Activated T-helper 1 cell treated with anti-CD3 and anti-CD28 coated beads, Interleukin-2, amount 50 U/mL, for 16 hours (primary cell): ENCODE measurements at places on chromosomes 16 and 17.

- no peak for DNase-seq
Measured at GRCh38 chr17:11240041-11240840, 772 bp upstream of the SHISA6 start.

DNA sequence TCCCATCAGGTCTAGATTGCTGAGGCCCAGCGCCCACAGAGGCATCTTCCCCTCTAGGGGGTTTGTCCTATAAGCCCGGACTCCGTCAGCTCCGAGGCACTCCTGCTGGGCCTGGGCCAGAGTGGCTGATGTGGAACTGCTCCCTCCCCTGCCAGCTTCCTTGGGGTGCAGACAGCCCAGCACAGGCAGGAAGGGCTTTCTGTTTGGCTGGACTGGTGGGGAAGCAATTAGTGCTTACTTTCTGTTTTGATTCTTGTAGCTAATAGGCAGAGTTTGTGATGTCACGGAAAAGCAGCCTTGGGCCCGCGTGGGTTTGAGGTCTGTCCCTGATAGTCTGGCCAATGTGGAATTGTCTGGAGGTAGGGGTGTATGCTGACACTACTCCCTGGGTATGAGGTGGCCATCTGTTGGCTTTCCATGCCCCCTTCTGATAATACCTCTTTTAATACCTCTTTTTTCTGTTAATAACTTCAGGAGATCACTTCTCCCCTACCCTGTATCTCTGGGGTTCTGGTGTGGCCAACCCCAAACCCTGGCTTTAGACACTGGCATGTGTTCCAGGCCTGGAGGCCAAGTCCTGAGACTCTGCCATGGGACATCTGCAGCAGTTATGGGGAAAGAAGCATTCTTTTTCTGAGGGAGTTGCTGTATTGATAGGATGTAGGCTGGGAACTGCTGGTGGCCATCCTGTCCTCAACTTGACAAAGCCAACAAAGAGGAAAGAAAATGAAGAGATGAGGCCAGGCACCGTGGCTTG is 190.9 kb downstream of the RAB11FIP4 start:
- DNase-seq: no peak

DNA sequence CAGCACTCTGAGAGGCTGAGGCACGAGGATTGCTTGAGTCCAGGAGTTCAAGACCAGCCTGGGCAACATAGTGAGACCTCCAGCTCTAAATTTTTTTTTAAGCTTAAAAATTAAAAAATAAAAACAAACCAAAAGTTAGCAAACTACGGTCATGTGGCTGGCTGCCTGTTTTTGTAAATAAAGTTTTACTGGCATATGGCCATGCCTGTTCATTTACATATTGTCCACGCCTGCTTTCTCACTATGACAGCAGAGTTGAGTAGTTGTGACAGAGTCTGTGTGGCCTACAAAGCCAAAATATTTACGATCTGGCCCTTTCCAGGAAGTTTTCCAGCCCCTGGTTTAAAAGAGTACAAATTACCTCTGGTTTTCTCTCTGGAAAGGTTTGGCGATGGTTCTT is 3.3 kb downstream of the SLX4 start:
- no peak for DNase-seq

- no peak for DNase-seq
Measured at GRCh38 chr17:56119191-56119590, 34.1 kb upstream of the ANKFN1 start.

- DNase-seq: no peak
Measured at GRCh38 chr16:12801511-12802042, 2.1 kb downstream of the CPPED1 start.

GRCh38 chr17:17757956-17758845 is 76.9 kb downstream of the RAI1 start:
- no peak for DNase-seq

DNA sequence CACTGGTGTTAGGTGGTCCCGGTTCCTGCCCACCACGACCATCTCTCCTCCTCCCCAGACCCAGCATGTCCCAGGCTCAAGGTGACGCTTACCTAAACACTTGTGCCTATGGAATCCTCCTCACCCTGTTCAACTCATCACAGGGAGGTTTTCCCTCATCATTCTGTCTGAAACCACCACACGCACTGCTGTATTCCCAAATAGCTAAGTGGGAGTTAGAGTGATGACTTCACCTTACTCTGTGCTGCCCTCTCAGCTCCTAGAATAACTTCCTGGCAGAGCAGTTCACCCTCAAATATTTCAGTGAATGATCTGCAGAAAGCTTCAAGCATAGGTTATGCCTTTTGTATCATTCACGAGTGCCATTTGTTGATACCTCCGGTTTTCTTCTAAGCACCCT is 216.5 kb downstream of the CPPED1 start:
- DNase-seq: no peak

GRCh38 chr16:67404740-67405226 is 11.5 kb upstream of the TPPP3 start:
- DNase-seq: no peak

GRCh38 chr16:66856184-66856730 is 12.0 kb downstream of the CA7 start:
- no peak for DNase-seq

- DNase-seq: no peak
Measured at GRCh38 chr17:55336426-55336825, 71.7 kb downstream of the HLF start.

- no peak for DNase-seq
Measured at GRCh38 chr16:85611194-85611443, 2.0 kb upstream of the GSE1 start.

- no peak for DNase-seq
Measured at GRCh38 chr16:4945560-4946502, 8.9 kb upstream of the PPL start.

- no peak for DNase-seq
Measured at GRCh38 chr17:17710728-17711541, 29.7 kb downstream of the RAI1 start.

DNA sequence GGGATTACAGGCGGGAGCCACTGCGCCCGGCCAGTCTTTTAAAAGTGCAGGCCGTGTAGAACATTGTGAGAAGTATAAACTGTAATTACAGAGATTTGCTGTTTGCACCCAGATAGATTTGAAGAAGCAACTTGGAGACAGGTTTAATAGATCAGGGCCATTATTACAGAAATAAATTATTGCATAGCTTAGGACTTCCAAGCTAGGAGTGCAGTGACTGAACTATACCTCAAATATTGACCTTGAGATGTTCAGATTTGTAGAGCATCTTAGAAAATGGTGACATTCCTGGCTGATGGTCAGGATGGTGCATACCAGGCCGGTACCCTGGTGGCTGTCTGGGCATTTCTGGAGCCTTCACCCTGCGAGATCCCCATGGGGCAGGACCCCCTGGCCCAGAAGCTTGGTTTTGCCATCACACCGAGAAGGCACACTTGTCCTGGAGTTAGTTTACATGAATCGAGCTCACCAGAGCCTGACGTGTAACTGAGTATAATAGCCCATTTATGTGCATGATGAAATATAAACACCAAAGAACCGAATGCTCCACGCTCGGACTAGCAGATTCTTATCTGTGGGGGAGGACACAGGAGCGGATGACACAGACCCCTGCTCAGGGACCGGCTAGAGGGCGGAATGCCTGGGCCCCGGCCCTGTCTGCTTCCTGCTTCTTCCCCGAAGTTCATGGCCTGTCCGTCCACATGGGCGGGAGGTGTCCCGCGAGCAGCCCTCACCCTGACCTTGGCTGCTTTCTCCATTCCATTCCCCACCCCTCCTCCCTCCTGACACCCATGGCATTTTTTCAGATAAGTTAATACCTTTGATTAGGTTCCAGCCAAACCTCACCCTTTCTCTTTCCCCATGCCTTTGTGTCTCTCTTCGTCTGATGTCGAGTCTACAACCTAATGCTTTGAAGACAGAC is 32.1 kb downstream of the CCDC40 start:
- DNase-seq: no peak

GRCh38 chr17:80660527-80661198 is 116.0 kb downstream of the RPTOR start:
- DNase-seq: no peak

DNA sequence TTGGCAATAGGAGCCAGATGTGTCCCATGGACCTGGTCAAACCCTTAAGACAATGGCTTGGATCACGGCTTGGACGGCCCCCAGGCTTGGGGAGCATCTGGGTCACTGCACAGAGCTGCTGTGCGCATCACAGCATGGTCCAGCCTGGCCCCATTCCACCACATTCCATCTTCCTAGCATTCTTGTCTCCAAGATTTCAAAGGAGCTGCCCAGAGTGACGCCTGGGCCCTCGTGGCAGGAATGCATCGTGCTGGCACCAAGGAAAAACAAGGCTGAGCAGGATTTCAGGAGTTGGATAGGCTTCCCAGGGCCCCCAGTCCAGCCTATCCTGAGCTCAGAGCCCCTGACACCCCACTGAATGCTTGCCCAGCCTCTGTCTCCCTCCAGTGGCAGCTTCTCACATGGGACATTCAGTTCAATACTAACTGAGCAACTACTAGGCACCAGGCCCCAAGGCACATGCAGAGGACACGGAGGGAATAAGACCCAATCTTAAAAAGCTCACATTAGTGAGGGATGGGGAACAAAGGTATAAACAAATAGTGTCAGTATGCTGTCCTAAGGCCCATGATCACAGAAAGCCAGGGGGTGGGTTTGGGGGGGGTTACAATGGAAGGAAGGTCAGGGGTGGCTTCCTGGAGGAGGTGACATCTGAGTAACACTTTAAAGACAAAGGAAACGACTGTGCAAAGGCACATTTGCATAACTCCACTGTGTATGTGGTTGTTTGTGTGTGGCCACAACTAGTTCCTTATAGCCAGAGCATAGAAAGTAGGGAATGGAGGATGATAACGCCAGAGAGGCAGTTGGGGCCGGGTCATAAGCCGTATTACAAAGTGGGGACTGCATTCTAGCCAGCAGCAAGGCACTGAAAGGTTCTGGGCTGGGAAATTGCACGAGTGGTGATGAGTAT is 34.1 kb downstream of the TK2 start:
- DNase-seq: no peak

GRCh38 chr16:30904114-30904780 is 7.8 kb downstream of the CTF1 start:
- DNase-seq: no peak

- no peak for DNase-seq
Measured at GRCh38 chr17:71503710-71504465, 616.9 kb upstream of the SOX9 start.

- DNase-seq: no peak
Measured at GRCh38 chr16:31025339-31025738, 8.0 kb upstream of the STX4 start.

- DNase-seq: no peak
Measured at GRCh38 chr16:87982581-87983041, 31.4 kb downstream of the BANP start.

- DNase-seq: no peak
Measured at GRCh38 chr16:89557690-89558490, 2.6 kb upstream of the RPL13 start.

- DNase-seq: no peak
Measured at GRCh38 chr16:88854306-88855111, 2.2 kb downstream of the GALNS start.

GRCh38 chr16:10935226-10935915 is 6.9 kb downstream of the DEXI start:
- no peak for DNase-seq

DNA sequence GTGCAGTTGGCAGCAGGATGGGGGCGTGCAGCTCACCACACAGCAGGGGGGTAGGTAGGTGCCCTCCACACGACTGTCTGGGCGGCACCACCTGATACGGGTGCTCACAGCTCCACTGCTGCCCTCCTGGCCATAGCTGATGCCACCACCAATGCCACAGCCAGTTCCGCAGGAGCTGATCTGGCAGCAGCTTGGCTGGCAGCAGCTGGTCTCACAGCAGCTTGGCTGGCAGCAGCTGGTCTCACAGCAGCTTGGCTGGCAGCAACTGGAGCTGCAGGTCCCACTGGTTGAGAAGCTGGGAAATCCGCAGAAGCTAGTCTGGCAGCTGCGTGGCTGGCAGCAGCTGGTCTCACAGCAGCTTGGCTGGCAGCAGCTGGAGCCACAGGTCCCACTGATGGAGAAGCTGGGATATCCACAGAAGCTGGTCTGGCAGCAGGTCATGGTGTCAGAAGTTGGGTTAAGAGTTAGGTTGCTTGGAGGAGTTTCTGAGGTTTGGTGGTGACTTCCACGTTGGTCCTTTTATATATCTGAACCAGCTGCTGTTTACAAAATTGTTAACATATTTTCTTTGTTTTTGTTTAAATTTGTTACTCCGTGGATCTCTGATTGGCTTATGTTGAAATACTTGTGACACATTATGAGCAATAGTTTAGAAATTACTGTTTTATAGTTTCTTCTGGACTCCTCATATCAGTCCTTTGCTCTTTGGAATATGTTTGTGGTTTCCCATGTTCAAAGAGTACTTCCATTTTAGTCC is at the start of gene KRTAP1-5:
Gene KRTAP1-5 (minus strand): TSS at position 494 of the 757 bp plus-strand sequence. CDS start 53 bp downstream, at position 441.
- no peak for DNase-seq

- DNase-seq: no peak
Measured at GRCh38 chr17:80959330-80960036, 32.2 kb upstream of the CHMP6 start.

DNA sequence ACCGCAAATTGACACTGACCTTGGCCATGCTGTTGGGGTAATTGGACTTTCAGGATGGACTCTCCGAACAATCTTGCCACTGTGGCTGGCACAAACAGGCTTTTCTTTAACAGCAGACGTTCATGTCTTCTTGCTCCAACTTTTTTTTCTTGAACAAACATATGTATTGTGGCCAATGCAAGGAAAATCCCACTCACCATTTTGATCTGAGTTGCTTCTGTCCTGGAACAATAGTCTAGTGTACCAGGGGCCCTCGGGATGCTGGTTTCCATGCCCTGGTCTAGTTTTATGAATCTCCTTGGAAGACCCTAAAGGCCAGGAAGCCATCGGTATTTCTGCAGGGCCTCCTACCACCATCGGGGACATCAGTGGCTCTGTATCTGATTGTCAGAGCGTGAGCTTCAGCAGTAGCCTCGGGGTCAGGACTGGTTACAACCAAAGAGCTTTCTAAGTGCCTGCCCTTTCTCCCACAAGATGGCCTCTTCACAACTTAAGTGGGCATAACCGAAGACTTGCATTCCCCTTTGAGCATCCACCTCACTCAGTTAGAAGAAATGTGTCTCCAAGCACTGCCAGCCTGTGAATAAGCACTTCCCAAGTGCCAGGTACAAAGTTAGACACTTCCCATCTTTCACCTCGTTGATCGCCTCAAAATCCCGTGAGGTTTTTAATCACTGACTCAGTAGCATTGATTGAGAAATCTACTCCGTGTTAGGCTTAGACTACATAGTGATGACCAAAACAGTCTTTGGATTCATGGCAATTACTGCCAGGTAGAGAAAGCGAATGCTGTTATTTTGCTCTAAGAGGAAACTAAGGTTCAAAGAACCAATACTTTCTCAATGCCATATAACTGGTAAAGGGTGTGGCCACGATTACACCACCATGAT is 87.0 kb upstream of the TBX2 start:
- no peak for DNase-seq

DNA sequence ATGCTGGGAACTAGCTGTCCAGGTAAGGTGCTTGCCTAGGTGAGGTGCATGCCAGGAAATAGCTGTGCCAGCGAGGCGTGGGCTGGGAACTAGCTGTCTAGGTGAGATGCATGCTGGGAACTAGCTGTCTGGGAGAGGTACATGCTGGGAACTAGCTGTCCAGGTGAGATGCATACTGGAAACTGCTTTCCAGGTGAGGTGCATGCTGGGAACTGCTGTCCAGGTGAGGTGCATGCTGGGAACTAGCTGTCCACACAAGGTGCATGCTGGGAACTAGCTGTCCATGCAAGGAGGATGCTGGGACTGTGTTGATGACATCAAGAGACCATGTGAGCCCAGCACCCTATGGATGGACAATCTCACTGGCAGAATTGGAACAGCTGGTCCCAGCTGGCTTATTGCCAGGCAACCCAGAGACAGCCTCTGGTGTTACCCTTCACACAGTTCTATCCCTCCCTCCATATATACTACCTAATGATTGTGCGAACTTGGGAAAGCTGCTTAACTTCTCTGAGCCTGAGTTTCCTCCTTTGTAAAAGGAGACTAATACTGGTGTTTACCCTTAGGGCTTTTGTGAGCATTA is 479.9 kb upstream of the RBFOX1 start:
- no peak for DNase-seq
